ENCODE measurements at places on chromosomes 7 and 10.

- DNase-seq: no peak
Observed at GRCh38 chr10:44379907-44380306, 5.0 kb downstream of the CXCL12 start.

- no peak for DNase-seq
Observed at GRCh38 chr10:3976718-3977117, 191.7 kb upstream of the KLF6 start.

DNA sequence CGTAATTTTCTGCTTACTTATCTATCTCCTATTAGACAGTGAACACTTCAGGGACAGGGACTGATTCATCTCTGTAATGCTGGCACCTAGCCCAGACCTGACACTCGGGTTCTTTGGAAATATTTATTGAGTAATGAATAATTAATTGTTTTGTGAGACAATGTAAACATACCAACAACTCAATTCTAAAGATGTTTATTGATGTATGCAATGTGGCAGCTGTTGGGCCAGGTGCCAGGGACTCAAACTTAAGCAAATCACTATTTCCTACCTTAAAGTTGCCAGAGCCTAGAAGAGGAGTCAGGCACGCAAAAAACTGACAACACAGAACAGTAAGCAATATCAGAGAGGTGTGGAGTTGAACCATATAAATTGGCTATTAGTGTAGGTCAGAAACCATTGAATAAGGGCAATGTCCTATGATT is 63.6 kb upstream of the BMPER start:
- no peak for DNase-seq

- no peak for DNase-seq
Observed at GRCh38 chr10:21398563-21399231, 126.8 kb downstream of the SKIDA1 start.

- no peak for DNase-seq
Observed at GRCh38 chr10:29174389-29174788, 114.5 kb upstream of the LYZL1 start.

DNA sequence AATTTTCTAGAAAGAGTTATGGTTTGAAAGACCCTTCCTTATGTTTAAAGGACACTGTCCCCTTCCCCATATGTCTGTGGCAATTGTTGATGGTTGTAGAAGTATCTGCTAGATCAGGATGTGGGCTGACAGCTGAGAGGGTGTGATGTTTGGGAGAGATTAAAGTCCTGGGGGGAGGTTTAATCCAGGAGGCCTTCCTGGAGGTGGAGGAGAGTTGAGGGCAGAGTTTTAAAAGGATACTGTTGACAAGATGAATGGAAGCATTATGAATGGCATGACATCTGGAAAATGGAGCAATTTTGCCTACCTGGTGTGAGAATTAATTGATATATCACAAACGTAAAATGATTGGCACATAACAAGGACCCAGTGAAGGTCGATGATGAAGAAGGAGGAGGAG is 32.9 kb upstream of the SMC3 start:
- DNase-seq: no peak

DNA sequence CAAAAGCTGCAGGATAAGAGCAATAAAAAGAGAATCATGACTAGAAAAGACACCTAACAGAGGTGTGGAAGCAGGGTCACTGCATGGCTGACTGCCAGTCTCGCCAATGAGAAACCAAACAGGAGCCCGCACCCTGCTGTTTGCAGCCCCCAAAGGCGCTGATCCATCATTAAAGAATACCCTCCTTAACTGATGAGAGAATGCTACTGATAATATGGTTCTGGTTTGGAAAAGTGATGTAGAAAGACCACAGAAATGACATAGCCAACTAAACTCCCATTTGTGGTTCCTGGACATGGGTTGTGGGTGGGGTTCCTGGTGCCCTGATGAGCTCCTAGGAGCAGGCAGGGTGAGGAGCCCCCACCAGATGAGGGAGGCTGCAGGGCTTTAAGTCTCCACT is 207.4 kb downstream of the TNS3 start:
- no peak for DNase-seq

- no peak for DNase-seq
Observed at GRCh38 chr7:130444751-130445407, 4.1 kb upstream of the CEP41 start.

DNA sequence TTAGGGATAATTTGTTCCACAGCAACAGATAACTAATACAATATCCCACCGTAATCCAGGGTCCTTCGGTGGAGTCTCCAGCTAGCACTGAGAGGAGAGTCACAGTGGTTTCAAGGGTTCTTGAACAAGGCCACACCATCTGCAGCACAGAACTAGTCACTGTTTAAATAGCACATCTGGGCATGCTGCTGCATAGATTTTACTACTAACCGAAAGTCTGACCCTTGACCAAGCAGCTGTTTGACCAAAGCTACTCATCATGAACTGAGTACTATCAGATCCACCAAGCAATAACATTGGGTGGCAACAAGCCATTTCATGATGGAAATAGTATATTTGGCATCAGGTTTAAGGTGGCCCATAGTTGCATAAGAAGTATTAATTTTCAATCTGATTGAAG is 53.2 kb downstream of the ANKMY2 start:
- no peak for DNase-seq

DNA sequence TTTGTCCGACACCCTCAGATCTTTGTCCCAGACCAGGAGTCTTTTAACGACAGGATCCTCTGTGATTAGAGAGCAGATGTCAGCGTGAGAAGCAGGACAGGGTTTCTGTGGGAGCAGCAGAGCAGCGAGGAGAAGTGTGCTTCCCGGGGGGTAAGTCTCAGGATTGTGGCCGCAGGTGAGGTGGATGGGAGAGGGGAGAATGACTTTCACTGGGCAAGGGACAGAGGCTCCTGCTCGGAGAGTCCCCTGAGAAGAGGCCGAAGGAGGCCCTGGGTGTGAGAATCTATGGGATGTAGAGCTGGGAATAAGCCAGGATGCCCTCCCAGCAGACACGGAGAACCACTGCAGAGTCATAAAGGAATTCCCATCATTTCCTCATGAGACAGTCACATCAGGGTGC is 10.4 kb upstream of the RBAK start:
- no peak for DNase-seq

DNA sequence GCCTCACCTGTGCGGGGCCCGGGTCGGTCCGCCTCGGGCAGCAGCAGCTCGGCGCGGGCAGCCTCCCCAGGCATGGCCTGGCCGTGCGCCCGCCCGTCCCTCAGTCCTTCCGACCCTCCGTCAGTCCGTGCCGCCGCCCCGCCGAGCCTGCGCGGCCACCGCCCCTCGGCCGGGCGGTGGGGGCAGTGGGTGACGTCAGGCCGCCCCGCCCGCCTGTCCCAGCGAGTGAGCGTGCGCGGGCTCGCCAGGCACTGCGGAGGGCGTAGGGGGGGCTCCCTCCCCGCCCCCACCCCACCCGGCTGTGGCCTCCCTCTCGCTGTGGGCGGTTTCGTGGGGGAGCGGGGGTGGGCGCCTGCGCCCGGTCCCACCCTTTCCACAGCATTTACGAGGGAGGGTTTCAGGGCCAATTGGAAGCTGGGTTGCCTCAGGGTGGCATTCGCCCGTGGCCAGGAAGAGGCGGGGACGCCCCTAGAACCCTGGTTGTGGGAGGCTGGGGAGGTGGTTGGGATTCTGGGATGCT is at the start of gene NACAD:
NACAD (minus strand) TSS at position 149 of the 520 bp plus-strand sequence; CDS start at position 74, 75 bp downstream.
- no peak for DNase-seq

DNA sequence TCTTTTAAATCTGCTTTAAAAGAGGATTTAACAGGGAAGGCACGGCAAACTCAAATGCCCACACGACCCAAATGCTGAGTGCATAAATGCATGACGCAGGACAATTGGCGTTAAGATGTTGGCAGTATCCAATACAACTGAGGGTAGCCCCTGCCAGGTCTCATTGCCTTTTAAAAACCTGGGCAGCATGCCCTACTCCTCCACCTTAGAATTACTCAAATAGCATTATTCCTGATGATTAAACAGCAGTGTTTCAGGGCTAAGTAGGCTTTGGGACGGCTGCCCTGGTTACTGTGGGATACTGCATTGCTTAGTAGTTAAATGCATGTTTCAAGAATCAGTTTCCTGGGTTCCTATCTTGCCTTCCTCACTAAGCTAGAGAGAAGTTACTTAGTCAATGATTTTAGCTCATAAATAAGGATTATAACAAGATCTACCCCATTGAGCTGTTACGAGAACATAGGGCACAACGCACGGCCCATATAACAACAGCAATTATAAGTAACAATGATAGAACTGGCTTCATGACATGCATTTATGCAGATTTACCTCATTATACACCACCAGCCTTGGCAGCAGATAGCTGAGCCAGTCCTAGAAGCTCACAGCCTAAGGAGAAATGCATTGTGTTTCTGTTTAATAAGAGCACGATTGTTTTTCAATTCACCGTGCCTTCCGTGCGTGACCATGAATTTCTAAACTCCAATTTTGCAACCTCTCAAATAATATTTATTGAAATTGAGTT is 7.9 kb downstream of the TUBAL3 start:
- DNase-seq: no peak

GRCh38 chr10:7130191-7130911 is 280.5 kb downstream of the SFMBT2 start:
- DNase-seq: no peak

- no peak for DNase-seq
Observed at GRCh38 chr10:12376211-12376610, 26.9 kb downstream of the CAMK1D start.

DNA sequence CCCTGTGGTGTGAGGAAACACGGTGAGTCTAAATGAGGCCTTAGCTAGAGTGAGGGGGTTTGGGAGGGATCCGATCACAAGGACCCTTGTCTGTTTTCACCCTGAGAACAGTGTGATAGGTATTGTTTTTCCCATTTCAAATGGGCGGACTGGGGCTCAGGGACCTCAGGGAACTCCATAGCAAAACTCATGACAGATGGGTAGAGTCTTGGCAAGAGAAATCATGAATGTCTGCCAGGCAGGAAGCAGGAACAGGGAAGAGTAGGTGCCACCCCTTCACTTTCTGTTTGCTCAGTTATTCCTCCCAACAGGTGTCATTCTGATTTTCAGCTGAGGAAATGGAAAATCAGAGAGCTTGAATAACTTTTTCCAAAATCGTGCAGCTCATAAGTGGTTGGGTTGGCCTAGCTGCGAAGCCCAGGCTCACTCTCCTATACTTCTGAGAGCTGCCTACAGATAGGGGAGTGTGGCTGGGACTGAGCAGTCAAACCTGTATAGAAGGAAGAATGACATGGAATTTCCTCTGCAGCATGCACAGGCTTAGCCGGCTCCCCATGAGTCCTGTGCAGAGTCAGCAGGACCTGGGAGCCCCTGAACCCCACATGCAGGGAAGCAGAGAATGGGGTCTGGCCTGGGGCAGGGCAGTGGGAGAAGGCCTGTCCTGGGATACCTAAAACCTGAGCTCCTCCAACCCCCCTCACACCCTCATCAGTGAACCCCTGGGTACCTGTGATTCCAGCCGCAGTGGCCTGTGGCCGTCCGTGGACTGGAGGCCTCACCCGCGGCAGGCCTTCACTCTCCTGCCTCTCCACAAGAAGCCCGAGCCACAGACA is 17.6 kb upstream of the C10orf105 start:
- no peak for DNase-seq

DNA sequence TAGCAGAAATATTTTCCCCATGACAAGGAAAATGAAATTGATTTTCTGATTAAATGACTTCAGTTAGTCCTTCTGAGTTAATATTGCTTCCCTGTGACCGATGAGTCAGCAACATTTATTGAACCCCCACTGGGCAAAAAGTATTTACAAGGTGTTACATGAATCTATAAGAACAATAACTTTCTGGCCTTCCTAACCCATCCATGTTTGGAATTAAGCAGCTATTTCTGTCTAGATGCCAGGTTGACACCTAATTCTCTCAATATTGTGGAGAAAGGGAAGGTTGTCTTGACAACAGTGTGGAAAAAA is 112.9 kb upstream of the JAZF1 start:
- DNase-seq: no peak

DNA sequence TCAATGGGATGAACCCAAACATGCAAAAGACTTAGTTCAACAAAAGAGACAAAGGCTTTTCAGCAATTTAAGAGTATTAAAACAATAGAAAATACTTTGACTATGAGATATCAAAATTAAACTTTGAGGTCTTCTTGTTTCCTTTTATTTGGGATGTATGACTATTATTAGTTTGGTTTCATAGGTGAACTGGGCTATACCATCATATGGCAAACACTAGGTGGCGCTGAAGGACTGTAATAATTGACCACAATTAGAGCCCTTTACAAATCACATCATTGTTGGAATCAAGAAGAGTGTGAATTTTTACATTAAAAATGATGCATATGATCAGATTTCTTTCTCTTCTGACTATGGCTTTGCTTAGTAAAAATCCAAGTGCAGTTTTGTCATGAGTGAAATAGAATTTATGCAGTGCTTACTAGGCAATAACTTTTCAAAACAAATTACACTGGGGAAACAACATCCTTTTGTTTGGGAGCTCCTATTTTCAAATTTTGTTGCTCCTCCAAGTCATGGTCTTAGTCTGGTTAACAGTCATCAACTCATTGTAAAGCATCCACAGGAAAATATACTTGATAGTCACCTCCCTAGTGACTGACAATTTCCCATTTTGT is 14.7 kb upstream of the NXPH1 start:
- peak; percentile 22 for DNase-seq

- DNase-seq: no peak
Observed at GRCh38 chr10:5945561-5946418, 31.6 kb downstream of the IL15RA start.

- DNase-seq: no peak
Observed at GRCh38 chr7:90272242-90272641, 27.3 kb downstream of the CFAP69 start.

DNA sequence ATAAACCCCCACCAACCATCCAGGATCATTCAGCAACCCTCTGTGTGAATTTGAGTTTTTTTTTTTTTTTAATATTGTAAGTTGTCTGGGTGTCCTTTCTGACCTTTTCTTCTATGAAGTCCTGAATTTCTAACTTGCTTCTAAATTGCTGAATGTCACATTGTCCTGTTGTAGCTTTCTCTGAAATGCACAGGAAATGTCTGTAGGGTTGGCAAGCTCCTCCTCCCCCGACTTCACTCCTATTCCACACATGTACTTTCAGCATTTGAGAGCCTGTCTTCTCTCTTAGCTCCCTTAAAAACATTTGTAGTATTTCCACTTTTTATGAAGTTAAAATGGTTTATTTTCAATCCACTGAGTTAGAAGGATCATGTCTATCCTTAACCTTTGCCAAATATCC is 3.3 kb upstream of the CNNM2 start:
- peak; percentile 44 for DNase-seq

GRCh38 chr10:50641626-50642025 is 17.9 kb upstream of the SGMS1 start:
- no peak for DNase-seq

- no peak for DNase-seq
Observed at GRCh38 chr7:141356161-141356560, 195.0 kb upstream of the AGK start.

DNA sequence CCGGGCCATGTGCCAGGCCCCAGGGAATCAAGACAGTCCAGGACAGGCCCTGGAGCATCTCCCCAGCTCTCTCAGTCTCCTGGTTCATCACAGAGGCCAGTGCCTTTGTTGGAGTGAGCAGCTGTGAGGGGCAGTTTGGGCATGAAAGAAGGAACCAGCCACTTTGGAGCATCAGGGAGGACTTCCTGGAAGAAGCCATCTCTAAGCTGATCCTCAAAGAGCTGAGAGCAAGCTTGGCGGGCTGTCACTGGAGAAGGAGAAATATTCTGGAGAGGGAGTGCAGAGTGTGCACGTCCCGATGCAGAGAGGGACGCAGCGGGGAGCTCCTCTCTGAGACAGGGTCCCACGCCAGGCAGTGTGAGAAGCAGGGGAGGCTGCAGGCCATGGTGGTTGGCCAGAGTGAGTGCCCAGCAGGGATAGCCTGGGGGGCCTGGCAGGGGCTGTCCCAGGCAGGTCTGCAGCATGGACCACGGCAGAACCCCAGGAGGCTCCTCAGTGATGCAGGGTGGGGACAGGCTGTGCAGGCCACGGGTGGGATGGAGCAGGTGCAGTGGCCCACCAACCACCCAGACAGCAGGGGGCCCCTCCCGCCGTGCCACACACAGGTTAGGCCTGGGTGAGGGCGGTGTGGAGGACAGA is 34.7 kb downstream of the PWWP2B start:
- DNase-seq: no peak

Measured in T-helper 2 cell (primary cell).